ENCODE measurements at places on chromosomes 5 and 9.

GRCh38 chr5:59799668-59800346 lies 93.7 kb downstream of the PDE4D start:
- no peak for DNase-seq

- DNase-seq: no peak
Measured at GRCh38 chr5:526456-527088, 2.3 kb upstream of the SLC9A3 start.

DNA sequence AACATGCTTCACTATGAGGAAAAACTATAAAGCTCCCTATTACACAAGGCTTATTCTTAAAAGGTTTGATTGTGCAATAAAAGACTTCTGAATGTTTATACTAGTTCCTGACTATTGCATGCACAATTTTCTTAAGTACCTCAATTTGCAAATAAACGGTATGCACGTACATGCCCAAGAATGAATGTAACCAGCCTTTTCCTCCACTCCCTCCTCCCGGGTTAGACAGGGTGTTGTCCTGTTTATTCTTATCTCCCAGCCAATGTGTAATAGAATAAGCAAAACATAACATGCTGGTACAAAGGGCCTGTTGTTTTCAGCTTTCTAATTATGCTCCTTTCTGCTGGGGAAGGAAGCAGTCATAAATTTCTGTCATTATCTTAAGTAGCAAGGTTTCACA lies 79.1 kb downstream of the AOPEP start:
- DNase-seq: no peak

DNA sequence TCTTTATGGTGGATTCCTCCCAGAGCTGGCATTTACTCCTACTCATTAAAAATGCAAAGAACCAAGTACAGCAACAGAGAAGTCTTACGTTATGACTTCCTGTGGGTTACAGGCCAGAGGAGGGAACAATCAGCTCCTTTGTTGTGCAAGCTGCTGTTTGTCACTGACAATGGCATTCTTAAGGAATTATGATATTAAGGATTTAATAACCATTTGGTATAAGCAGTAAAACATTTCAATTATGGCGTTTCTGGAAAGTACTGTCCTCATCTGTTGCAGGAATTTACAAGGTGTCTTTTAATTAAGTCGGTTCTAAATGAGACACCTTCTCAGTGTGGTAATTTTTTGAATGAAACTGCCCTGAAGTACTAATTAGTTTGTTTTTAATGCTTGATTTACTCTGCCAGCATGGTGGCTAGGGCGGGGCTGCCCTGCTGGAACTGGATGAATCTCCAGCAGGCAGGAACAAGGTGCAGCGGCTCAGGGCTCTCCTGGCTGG lies 49.1 kb upstream of the VDAC1 start:
- DNase-seq: no peak

DNA sequence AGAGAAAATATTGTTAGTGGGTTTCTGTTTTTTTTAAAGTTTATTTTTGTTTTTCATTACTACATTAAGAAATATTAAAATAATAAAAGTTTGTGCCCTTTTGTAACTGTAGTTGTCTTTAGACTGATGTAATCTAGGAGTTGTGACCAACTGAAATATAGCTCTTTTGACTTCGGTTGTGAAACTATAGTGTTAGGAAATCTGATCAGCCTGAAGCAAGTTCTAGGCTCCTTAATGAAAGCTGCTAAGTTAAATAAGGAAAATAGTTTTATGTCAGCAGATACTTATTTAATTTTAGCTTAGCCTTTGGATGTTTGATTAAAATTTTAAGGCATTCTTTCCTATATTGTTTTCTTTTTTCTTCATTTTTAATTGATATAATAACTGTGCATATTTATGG lies 14.2 kb downstream of the AP3S1 start:
- DNase-seq: no peak

DNA sequence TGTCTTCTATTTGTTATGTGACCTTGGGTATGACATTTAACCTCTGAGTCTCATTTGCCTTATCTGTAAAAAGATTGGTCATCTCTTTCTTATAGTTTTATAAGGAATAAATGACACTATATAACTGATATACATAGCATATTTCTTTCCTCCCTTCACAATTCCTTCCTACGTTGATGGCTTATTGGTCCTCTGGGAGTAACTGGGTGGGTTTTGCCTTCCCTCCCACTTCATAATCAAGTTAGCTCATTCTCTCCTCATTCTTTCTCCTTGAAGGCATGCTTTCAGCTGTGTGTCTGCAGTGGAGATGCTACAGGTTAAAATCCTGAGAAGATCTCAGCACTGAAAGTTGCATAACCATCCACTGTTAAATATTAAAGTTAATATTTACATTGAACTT lies 382.4 kb downstream of the TMEM38B start:
- DNase-seq: no peak

DNA sequence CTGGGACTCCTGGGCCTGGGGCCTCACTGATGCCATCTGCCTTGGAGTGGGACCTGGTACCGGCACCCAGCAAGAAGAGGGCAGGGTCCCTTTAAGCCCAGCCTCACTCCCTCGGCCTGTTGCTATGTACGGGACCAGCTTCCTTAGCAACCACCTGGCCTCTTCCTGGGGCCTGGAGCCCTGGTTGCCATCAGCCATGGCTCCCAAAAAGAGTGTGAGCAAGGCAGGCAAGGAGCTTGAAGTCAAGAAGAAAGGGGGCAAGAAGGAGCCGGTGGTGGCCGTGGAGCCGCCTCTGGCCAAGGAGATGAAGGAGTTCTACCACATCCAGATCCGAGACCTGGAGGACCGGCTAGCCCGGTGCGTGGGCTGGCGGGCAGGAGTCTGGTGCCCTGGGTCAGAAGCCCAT lies at the start of gene CFAP157:
Gene CFAP157 (plus strand): TSS at position 153 of the 406 bp plus-strand sequence. CDS start 44 bp downstream, at position 197.
- DNase-seq: no peak

- no peak for DNase-seq
Measured at GRCh38 chr9:130382636-130383349, 62.0 kb upstream of the ASS1 start.

- no peak for DNase-seq
Measured at GRCh38 chr5:32027717-32028458, 146.2 kb downstream of the GOLPH3 start.

GRCh38 chr5:132477784-132478365 lies 12.7 kb downstream of the IRF1 start:
- no peak for DNase-seq

DNA sequence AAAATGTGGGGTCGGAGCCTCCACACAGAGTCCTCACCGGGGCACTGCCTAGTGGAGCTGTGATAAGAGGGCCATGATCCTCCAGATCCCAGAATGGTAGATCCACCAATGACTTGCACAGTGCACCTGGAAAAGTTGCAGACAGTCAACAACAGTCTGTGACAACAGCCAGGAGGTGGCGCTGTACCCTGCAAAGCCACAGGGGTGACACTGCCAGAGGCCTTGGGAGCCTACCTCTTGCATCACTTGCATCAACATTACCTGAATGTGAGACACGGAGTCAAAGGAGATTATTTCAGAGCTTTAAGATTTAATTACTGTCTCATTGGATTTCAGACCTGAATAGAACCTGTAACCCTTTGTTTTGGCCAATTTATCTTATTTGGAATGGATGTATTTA lies 614.1 kb upstream of the CDH9 start:
- DNase-seq: no peak

GRCh38 chr5:142924135-142924883 lies 154.1 kb downstream of the ARHGAP26 start:
- no peak for DNase-seq

- DNase-seq: no peak
Measured at GRCh38 chr5:158875272-158875679, 224.4 kb downstream of the EBF1 start.

GRCh38 chr5:121968910-121969607 lies 7.3 kb downstream of the SRFBP1 start:
- DNase-seq: no peak

- no peak for DNase-seq
Measured at GRCh38 chr5:149415066-149415967, 36.2 kb upstream of the IL17B start.

DNA sequence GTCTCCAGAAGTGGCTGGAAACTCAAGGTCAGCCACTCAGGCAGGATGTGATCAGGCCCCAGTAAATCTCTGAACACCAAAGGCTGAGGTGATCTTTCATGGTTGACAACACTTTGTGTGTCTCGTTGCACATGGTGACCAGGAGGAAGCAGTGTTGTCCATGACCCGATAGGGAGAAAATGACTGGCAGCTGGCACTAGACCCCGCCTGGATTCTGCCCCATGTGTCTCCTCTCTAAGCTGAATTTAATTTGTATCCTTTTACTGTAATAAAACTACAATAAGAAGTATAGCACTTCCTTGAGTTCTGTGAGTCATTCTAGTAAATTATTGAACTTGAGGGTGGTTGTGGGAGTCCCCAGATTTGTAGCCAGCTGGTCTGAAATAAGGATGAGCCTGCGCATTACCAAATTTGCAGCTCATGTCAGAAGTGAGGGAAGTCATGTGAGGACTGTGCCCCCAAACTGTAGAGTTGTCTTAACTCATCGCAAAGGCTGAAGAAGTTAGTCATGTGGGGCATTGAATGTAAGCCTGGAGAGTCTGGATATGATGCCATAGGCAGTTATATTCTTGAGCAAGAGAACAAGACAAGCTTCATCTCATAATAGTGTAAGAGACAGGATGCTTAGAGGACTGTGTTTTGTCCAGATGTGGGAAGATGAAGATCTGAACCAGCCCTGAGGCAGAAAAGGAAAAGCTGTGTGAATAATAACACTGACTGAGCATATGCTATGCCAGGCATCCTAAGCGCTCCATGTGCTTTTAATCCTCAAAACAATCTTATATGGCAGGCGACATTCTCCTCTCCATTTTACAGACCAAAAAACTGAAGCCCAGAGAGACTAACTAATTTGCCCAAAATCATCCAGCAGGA lies 55.9 kb downstream of the TMEM215 start:
- DNase-seq: no peak

GRCh38 chr5:138874241-138874640 lies 894 bp downstream of the LRRTM2 start:
- DNase-seq: no peak

- no peak for DNase-seq
Measured at GRCh38 chr5:107129051-107129450, 541.7 kb downstream of the EFNA5 start.

- no peak for DNase-seq
Measured at GRCh38 chr5:4572311-4573100, 567.6 kb upstream of the ADAMTS16 start.

DNA sequence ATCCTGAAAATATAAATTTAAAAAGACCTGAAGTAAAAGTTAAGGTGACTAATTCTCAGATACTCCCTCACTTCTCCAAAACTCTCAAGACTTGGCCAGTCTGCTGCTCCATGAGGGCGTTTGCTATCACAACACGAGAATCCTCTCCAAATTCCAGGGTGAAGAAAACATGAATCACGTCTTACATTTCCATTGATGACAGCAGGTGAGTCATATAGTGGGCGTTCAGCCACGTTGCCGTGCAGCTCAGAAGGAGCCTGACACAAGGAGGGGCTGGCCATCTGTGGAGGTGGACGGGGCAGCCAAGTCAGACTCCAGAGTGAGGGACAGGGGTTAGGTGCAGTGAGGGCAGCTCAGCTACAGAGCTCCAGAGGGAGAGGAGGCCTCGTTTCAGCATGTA lies 555.1 kb upstream of the ADAMTS16 start:
- DNase-seq: no peak

- DNase-seq: no peak
Measured at GRCh38 chr5:65141493-65141892, 340.2 kb downstream of the ADAMTS6 start.

GRCh38 chr5:122465031-122465577 lies 153.1 kb downstream of the SNCAIP start:
- DNase-seq: no peak

DNA sequence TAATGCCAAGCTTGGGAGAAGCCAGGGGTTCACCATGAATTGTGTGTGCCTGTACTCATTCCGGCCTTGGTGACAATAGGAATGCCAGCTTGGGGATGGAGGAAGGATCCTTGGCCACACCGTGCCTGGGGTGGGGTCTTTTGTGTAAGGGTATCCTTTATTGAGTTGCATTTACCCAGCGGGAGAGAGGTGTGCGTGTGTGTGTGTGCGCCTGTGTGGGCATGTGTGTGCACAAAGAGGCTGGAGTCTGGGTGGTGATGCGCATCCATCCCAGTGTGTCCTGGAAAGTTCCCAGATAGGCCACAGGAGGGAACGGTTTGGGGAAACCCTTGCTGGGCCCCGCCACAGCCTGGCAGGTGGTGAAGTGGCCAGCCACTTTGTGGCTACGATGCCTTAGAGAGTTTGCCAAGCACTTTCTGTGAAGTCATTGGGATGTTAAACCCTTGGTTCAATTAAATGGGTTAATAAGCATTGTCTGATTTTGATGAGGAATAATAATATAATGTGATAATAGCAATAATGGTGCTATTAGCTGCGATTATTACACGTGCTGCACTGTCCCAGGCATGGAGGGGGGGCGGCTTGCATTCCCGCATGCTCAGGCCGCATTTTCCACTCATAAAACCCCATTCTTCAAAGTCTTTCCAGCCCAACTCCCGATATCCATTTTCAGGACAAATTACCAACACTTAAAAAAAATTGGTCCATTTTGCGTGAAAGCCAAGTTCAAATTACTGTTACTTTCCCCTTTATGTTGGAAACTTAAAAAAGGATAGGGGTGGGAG lies 13.7 kb downstream of the PITX1 start:
- DNase-seq: no peak

DNA sequence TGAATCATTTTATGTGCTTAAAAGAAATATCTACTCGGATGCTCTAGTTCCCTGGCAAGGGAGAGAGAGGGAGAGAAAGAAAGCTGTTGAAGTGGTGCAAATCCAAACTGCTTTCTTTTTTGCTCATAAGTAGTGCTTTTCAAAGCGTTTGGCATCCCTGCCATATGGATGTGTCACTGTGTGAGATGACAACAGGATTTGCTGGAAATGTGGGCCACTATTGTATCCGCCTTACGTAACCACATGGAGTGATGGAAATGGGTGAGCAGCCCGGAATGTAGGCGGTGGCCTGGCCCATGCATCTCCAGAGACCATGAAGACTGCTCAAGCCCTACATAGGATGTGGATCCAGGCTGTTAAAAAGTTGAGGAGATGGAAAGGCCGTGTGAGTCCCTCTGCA lies 30.8 kb downstream of the TJP2 start:
- DNase-seq: no peak

GRCh38 chr9:132975961-132976360 lies 2.5 kb upstream of the GFI1B start:
- DNase-seq: no peak

GRCh38 chr5:91928754-91929521 lies 545.8 kb upstream of the ARRDC3 start:
- no peak for DNase-seq

GRCh38 chr9:129317179-129318011 lies 139.3 kb upstream of the IER5L start:
- no peak for DNase-seq

DNA sequence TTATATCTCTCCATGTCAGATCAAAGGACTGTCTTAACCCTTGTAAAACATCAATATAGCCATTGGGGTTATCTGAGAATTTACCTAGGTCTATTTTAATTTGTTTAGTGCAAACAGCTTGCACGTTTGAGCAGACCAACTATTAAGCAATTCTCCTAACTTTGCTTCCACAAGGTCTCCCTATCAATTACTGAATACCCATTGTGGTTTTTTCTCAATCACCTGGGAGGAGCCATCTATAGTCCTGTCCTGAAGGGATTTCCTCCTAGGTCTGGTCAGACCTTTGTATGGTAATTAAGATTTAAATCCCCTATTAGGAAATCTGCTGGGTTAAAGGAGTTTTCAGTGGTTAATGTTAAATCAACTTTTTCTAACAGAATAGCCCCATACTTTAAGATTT lies 48.9 kb upstream of the S1PR3 start:
- no peak for DNase-seq

GRCh38 chr5:142422429-142422828 lies 97.6 kb upstream of the SPRY4 start:
- no peak for DNase-seq

GRCh38 chr9:137441289-137441934 lies at the start of gene ENTPD8:
Gene ENTPD8, minus strand, starts transcription at chr9:137441357. Its CDS starts 3,072 bp downstream, at chr9:137438285.
- no peak for DNase-seq

Data from activated naive CD8-positive, alpha-beta T cell treated with anti-CD3 and anti-CD28 coated beads, Interleukin-2, amount 50 U/mL, for 24 hours (primary cell).